ENCODE measurements at places on chromosomes 11 and 22.

DNA sequence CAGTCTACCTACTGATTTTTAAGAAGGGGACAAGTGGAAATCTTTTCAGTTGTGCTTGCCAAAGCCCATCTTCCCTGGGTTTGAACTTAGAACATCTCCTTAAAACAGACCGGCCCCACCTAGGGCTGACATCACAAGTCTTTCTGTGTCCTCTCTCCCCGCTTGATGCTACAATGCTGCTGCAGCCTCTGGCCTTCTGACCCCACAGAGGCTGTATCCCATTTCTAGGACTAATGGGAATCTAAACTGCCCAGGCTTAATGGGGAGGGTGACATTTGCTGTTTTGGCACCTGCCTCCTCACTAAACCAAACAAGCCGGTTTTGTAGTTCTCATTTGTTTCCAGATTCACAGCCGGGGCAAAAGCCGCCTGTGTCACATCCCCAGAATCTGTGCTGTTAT is 121.3 kb upstream of the CADM1 start:
- no peak for DNase-seq

DNA sequence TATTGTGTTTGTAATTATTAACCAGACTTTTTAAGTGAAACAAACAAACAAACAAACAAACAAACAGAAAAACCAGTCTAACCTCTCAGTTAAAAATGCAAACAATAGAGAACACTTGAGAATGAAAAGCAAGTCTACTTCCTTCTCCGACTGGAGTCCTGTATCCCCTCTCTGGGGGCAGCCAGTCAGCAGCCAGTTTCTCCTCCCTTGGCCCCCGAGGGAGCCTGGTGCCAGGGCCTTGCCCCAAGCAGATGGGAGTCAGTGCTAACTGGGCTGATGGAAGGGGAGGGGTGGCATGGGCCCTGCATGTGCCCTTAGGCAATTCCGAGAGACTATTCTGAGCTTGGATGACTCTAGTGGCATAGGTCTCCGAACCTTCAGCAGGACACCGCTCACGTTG is 137.2 kb downstream of the GRIK4 start:
- no peak for DNase-seq

GRCh38 chr11:75982309-75982708 is 167.3 kb downstream of the UVRAG start:
- no peak for DNase-seq

DNA sequence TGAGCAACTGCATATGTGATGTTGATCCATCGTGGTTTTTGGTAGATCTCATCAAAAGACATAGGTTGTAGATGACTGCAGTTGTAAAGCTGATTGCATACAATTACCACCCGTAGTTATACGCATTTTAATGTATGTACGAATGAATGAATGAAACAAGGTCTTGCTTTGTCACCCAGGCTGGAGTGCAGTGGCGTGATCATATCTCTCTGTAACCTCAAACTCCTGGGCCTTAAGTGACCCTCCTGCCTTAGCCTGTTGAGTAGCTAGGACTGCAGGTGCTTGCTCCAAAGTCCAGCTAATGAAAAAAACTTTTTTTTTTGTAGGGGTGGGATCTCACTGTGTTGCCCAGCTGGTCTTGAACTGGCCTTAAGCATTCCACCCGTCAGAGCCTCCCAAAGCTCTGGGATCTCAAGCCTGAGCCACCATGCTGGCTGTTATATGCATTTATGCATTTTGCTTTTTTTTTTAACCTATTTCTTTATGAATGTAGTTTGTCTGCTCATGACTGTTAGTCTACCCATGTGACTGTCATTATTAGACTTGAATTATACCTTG is 53.5 kb downstream of the PPP6R3 start:
- no peak for DNase-seq

GRCh38 chr11:121426476-121427399 is 25.4 kb upstream of the SORL1 start:
- DNase-seq: no peak

Data from NCI-H2081 treated with DMSO at 0.1 percent for 48 hours (cell line).